Neuronal stem cell (in vitro differentiated cells): ENCODE measurements at places on chromosomes 2 and 18.

- no peak overlapping the region for H3K27ac ChIP-seq
- H3K4me3 ChIP-seq = no peak overlapping the region
- no peaks in the 10 kb centered on the region for H3K27me3 ChIP-seq
- peaks cover 76% of the 10 kb centered on the region for H3K36me3 ChIP-seq
These were observed 61.7 kb downstream of the SMAD2 start for GRCh38 chr18:47868744-47869143.

GRCh38 chr2:137938204-137938603 lies 26.1 kb upstream of the HNMT start:
- H3K27ac ChIP-seq = no peak overlapping the region
- DNase-seq = no peak
- H3K27me3 ChIP-seq = no peaks in the 10 kb centered on the region
- peaks cover 5% of the 10 kb centered on the region for H3K4me1 ChIP-seq
- no peaks in the 10 kb centered on the region for H3K36me3 ChIP-seq

DNA sequence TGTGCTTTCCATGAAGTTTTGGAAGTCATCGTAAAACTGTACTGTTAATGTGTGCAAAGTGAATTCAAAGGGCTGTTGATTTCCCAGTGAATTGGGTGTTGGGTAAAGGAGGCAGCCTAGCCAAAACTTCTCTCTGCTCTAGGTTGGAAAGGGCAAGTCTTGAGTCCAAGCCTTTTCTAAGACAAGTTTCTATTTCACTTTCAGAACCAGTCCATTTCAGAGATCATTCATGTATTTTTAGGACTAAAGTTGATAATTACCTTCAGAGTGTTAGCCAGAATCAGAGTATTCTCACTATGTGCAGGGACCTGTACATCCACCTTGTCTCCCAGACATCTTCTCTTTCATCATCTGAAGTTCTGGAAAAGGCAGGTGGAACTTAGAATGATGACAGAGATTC lies 636.1 kb upstream of the KLHL29 start:
- H3K36me3 ChIP-seq = no peaks in the 10 kb centered on the region
- no peak for DNase-seq
- H3K27ac ChIP-seq = no peak overlapping the region
- no peaks in the 10 kb centered on the region for H3K27me3 ChIP-seq
- no peak overlapping the region for H3K4me3 ChIP-seq

DNA sequence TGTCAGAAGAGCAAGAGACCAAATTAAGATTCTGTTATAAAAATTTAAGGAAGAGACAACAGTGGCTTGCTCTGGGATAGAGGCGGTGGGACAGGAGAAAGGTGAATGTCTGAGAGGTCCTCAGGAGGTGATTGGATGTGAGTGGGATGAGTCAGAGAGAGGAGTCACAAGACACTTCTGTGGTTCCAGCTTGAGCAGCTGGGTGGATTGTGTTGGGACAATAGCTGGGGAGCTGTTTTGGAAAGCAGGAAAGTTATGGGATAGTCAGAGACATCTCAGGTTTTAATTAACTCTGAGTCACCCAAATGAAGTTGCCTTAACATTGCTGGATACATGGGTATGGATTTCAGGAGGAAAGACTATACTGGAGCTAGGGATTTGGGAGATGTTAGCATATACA lies 218.0 kb upstream of the TRIB2 start:
- no peak for DNase-seq
- no peaks in the 10 kb centered on the region for H3K36me3 ChIP-seq
- peaks cover 1% of the 10 kb centered on the region for H3K4me1 ChIP-seq
- H3K27me3 ChIP-seq = no peaks in the 10 kb centered on the region
